Large intestine (tissue), 12 donors: ENCODE measurements at places on chromosomes 11 and 22. TPM values are rescaled to one million over a fixed set of nuclear protein-coding genes. Genes with fewer than 3 reads are reported as not detected.

Gene PHOX2A
- polyA plus RNA-seq, result 8.3 TPM

Gene SCGB1D1
- polyA plus RNA-seq, result not detected

Gene TSG101
- 81.0 TPM for polyA plus RNA-seq

Gene TMPRSS4
- polyA plus RNA-seq, result 62.6 TPM

Gene OR52A1
- polyA plus RNA-seq, result not detected

Gene SESN3
- polyA plus RNA-seq, result 37.2 TPM

Gene IL18
- 60.7 TPM for polyA plus RNA-seq

Gene OR1S2
- not detected for polyA plus RNA-seq

Gene TMEM132A
- polyA plus RNA-seq, result 19.6 TPM

- no peaks in the 10 kb centered on the region for H3K27me3 ChIP-seq
- no peak overlapping the region for H3K4me3 ChIP-seq
- no peak overlapping the region for H3K27ac ChIP-seq
- DNase-seq, result no peak
- no peaks in the 10 kb centered on the region for H3K4me1 ChIP-seq
Observed at GRCh38 chr22:33321466-33321865, 263.3 kb upstream of the SYN3 start.

GRCh38 chr11:57249384-57250319 is 12.6 kb upstream of the APLNR start:
- no peaks in the 10 kb centered on the region for H3K27me3 ChIP-seq
- no peak for DNase-seq
- no peak overlapping the region for H3K4me3 ChIP-seq

DNA sequence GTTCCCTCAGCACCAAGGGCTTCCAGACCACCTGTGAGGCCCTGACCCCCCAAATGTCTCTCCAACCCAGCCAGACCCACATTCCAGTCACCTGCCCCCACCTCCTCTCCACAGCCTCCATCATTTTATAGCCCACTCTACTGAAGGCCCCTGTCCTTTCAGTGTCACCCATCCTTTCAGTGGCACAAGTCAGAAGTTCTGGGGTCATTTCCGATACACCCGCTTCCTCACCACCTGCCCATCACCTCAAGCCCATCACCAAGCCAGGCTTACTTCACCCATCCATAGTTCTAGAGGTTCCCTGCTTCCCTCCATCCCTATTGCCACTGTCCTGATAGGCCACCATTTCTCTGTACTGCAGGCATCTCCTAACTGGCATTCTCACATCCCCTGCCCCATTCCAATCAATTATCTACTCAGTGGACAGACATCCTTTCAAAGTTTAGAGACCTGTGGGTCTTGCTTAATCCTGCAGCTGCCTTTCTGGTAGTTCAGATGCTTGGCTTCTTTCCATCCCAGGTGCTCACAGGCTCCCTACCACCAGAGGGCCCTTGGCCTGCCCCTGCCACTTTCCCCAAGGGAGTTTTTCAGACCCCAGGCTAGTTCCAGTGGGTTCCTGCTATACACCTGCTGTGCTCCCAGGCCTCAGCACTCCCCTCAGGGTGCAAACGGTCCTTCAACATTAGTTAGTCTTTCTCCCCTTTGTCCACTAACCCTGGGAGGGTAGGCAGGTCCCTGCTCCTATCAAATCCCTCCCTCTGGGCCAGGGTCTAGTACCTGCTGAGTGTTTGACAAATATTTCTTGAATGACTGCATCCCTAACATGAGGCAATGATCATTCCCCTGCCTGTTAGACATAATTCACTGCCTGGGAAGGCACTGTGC is 7.6 kb downstream of the KCNQ1OT1 start:
- no peak overlapping the region for H3K4me3 ChIP-seq
- H3K27me3 ChIP-seq, result no peaks in the 10 kb centered on the region
- peak; percentile 39 for DNase-seq

- H3K27ac ChIP-seq, result no peak overlapping the region
- no peaks in the 10 kb centered on the region for H3K27me3 ChIP-seq
- DNase-seq, result no peak
Observed at GRCh38 chr11:117647872-117648271, 149.1 kb downstream of the DSCAML1 start.

GRCh38 chr22:40635043-40635939 is 1.2 kb downstream of the MRTFA start:
- H3K36me3 ChIP-seq, result no peaks in the 10 kb centered on the region
- H3K4me3 ChIP-seq, result peak overlapping the region; percentile 79
- DNase-seq, result no peak
- no peak overlapping the region for H3K27ac ChIP-seq

DNA sequence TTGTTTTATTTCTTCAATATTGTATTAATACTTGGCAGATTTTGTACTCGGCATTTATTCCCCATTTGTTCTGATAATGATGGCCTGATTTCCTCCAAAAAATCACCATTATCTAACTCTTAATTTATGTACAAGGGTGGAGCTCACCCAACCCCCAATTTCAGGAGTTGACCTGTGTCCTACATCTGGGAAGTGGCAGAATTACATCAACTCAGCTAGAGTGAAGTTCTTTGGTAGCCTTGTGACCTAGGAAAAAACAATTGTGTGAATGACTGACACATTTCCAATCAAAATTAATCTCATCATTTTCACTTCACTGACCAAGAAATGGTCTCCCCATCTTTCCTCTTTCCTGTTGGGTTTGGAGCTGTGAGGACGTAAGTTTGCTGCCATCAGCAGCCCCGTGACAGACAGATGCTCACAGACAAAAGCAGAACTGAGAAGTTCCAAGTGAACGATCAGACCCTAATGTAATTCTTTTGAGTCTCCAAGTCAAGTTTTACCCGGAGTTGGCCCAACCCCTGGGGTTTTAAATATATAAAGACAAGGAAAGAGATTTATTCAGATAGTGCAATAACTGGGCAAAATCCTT is 16.6 kb upstream of the MS4A6E start:
- no peaks in the 10 kb centered on the region for H3K36me3 ChIP-seq
- no peak for DNase-seq
- no peaks in the 10 kb centered on the region for H3K4me1 ChIP-seq
- H3K27me3 ChIP-seq, result no peaks in the 10 kb centered on the region
- no peak overlapping the region for H3K4me3 ChIP-seq

- H3K27ac ChIP-seq, result no peak overlapping the region
- H3K4me1 ChIP-seq, result peaks cover 11% of the 10 kb centered on the region
- no peak overlapping the region for H3K4me3 ChIP-seq
- H3K27me3 ChIP-seq, result no peaks in the 10 kb centered on the region
- DNase-seq, result no peak
Observed at GRCh38 chr11:73229896-73230875, 12.1 kb downstream of the P2RY2 start.

DNA sequence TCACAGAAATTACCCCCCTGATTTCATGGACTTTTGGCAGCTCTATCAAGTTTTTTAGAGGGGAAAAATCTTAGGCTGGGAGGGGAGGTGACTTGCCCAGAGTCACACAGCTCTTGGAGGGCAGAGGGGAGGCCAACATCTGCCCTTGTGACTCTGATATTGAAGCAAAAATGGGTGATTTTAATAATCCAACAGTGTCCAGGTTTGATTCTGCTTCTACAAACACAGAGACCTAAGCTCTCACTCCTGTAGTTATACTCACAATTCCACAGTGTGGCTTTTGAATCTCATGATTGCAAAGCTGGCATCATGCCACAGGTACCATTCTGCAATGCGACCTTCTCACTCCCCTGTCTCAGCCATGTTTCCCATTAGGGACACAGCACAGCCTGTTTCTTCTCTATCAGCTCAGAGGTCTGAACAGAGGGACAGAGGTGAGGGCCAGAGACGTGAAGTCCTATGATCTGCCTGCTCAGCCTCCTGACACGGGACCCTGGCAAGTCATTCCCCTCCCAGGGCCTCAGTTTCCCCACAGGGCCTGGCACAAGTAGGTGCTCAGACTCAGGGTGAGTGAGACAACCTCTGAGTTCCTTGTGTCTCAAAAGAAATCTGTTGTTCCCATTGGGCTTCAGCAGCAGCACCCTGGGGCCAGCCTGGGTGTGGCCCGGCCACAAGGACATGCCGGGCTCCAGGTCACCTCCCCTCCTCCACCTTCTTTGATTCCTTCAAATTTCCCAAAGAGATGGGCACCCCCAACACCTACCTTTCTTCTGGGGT is 766 bp downstream of the APOL2 start:
- peak overlapping the region; percentile 55 for H3K4me3 ChIP-seq
- H3K4me1 ChIP-seq, result peaks cover 15% of the 10 kb centered on the region
- peak overlapping the region; percentile 90 for H3K27ac ChIP-seq
- DNase-seq, result peak; percentile 40

GRCh38 chr11:71473793-71474080 is 20.7 kb downstream of the NADSYN1 start:
- no peak overlapping the region for H3K4me3 ChIP-seq
- no peaks in the 10 kb centered on the region for H3K27me3 ChIP-seq
- DNase-seq, result no peak
- H3K4me1 ChIP-seq, result no peaks in the 10 kb centered on the region
- H3K27ac ChIP-seq, result no peak overlapping the region
- peaks cover 69% of the 10 kb centered on the region for H3K36me3 ChIP-seq

- H3K4me3 ChIP-seq, result no peak overlapping the region
- H3K27ac ChIP-seq, result no peak overlapping the region
- peaks cover 3% of the 10 kb centered on the region for H3K4me1 ChIP-seq
Observed at GRCh38 chr11:113675565-113675964, 30.5 kb downstream of the TMPRSS5 start.

DNA sequence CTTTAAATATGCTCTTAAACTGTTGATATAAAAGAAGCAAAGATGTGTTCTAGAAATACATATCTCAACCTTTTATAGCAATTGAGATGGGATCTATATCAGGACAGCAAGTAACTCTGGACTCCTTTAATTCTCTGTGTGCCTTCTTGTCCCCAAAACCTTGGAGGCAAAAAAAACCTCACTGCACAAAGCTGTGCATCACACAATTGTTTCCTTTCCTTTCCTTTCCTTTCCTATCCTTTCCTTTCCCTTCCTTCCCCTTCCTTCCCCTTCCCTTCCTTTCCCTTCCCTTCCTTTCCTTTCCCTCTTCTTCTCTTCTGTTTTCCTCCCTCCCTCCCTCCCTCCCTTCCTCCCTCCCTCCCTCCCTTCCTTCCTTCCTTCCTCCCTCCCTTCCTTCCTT is 9.5 kb upstream of the TTC12 start:
- H3K4me1 ChIP-seq, result no peaks in the 10 kb centered on the region
- no peak overlapping the region for H3K27ac ChIP-seq
- DNase-seq, result no peak
- no peaks in the 10 kb centered on the region for H3K36me3 ChIP-seq
- H3K27me3 ChIP-seq, result no peaks in the 10 kb centered on the region

GRCh38 chr11:63915961-63916836 is 765 bp downstream of the RCOR2 start:
- H3K4me1 ChIP-seq, result peaks cover 51% of the 10 kb centered on the region
- H3K4me3 ChIP-seq, result peak overlapping the region; percentile 62
- no peak overlapping the region for H3K27ac ChIP-seq

DNA sequence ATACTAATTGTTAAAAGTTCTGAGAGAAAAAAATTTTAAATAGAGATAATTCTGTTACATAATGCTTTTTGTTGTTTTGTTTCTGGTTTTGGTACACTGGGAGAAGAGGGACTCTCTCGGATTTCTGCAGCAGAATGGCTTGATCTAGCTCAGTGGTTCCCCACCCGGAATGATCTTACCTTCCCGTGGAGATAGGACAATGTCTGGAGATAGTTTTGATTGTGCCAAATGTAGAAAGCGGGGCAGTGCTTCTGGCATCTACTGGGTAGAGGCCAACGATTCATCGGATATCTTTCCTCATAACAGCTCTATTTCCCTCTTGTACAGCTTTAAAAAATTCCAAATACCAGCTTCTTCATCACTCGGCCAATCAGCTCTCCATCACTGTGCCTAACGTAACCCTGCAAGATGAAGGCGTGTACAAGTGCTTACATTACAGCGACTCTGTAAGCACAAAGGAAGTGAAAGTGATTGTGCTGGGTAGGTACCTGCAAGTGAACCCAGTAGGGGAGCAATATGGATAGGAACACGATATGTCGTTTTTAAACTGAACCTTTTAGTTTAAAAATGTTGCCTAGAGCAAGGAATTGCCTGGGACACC is 13.2 kb downstream of the CRTAM start:
- no peak overlapping the region for H3K4me3 ChIP-seq
- peaks cover 9% of the 10 kb centered on the region for H3K27me3 ChIP-seq
- no peak overlapping the region for H3K27ac ChIP-seq

DNA sequence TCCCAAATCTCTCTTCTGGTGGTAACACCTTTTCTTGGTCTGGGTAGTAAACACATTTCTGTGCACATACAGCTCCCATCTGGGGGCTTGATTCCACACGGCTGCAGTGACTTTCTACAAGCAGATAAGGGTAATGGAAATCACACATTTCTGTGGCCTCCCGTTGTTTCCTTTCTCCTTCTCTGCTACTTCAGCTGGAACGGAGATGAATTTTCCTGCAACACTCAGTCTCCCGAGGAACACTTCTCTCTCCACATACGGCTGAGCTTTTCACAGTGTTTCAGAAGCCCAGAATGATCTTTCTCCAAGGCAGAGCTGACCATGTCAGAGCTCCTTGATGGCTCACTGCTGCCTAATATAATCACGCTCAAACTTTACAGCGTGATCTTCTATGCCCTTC is 364.3 kb upstream of the NARS2 start:
- H3K27ac ChIP-seq, result no peak overlapping the region
- H3K4me1 ChIP-seq, result no peaks in the 10 kb centered on the region
- H3K4me3 ChIP-seq, result no peak overlapping the region
- H3K27me3 ChIP-seq, result peaks cover 6% of the 10 kb centered on the region
- H3K36me3 ChIP-seq, result no peaks in the 10 kb centered on the region

DNA sequence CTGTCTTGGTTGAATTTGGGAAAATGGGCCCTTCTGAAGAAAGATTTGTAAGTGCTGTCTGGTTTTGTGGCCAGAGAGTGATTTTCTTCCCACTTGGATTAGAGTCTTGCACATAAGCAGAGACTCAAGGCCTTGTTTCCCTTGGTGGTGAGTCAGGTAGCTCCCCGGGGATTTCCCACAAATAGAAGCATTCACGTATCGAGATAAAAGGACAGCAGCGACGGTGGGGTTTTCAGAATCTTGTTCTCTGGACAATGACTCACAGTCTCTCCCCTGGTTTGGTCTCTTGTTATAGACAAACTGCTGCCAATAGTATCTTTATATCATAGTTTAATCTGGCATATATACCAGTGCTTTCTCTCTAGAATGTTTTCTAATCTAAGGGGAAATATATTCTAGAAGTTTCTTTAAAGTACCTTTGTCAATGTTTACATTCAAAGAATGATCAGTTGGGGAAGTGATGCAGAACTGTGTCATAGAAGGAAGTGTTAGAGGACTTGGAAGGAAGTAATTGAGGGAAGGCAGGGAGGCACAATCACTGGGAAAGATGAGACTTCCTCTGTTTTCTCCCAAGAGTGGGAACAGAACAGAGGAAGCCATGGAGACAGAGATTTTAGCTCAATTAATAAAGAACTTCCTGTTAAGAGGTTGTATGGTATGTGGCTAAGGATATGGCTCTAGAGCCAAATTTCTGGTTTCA is 18.1 kb downstream of the POLA2 start:
- peaks cover 39% of the 10 kb centered on the region for H3K4me1 ChIP-seq
- H3K27ac ChIP-seq, result peak overlapping the region; percentile 52
- DNase-seq, result peak; percentile 74
- H3K27me3 ChIP-seq, result no peaks in the 10 kb centered on the region
